ENCODE measurements at places on chromosomes 7 and 10.

DNA sequence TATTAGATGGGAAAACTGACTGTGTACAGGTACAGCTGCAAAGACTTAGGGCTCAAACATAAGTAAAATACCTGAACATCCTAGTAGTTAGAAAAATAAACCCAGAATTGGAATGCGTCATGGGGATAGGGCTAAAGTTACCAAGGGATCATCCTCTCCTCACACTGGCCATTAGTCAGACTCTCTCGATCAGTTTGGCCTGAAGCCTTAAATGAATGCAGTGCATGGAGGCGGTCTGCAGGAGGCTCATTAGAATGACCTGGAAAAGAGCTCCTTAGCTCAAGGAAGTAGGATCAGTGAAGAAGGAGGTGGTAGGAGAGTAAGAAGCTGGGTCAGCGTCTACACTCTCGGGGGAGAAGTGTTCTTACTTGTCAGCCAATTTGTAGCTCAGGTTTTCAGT, 35.3 kb downstream of the DENND2A start:
- DNase-seq = peak; percentile 75

DNA sequence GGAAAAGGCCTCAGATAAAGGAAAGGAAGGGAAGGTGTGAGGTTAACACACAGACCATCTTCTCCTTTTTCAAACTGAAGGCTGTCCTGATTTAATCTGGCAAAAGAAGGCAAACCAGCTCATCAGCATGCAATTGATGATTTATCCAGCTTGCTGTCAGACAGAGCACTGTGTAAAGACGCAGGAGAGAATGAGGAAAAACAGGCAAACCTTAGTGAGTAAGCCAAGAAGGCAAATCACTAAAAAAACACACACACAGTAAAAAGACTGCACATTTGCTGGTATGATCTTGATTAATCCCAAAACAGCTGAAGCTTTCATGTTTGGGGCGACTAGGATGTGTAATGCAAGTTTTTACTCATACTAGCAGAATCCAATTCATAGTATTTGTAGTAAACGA, 65.8 kb upstream of the SKAP2 start:
- DNase-seq = no peak

GRCh38 chr7:150742286-150742968, 5.2 kb downstream of the GIMAP5 start:
- DNase-seq = no peak

- DNase-seq = no peak
Observed at GRCh38 chr7:129266181-129266580, 41.4 kb downstream of the AHCYL2 start.

- no peak for DNase-seq
Observed at GRCh38 chr7:45066409-45066808, 22.4 kb downstream of the NACAD start.
